ENCODE measurements at places on chromosomes 16 and 17.

DNA sequence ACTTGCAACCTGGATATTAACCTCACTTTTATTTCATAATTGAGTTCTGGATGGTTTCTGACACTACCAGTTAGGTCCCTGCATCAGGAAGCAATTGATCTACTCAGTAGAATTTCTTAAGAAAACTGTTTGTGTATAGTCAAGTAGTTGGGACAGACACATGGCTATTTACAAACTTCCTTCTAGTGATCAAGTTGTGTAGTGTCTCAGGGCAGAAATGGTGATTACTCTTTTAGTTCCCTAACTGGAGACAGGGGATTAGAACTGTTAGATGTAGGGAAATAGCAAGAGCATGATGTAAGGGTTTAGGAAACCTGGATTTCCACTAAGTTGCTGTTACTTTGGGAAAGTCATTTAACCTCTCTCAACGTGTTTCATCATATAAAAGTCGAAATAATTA is 30.4 kb downstream of the TMEM100 start:
- DNase-seq = no peak

- no peak for DNase-seq
These were observed 39.3 kb upstream of the GNG13 start for GRCh38 chr16:839643-840408.

- DNase-seq = no peak
These were observed 64.9 kb downstream of the IRF8 start for GRCh38 chr16:85963753-85964285.

DNA sequence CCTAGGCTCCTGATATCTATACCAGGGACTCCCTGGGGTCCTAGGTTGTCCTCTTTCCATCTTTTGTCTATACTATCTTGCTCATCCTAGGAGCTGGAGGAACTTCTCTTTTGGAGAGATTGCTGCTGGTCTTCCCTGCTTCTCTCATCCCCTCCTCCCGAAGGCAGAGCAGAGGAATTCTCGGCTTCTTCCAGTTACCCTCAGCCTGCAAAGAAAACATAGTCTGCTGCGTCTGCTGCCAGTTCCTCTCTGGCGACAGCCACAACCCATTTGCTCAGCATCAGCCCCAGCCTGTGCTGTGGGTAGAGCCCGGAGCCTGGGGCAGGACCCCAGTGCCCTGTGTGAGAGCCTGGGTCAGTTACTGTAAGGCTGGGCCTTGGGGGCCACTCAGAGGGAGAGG is 21.5 kb upstream of the DYNLL2 start:
- DNase-seq = no peak

DNA sequence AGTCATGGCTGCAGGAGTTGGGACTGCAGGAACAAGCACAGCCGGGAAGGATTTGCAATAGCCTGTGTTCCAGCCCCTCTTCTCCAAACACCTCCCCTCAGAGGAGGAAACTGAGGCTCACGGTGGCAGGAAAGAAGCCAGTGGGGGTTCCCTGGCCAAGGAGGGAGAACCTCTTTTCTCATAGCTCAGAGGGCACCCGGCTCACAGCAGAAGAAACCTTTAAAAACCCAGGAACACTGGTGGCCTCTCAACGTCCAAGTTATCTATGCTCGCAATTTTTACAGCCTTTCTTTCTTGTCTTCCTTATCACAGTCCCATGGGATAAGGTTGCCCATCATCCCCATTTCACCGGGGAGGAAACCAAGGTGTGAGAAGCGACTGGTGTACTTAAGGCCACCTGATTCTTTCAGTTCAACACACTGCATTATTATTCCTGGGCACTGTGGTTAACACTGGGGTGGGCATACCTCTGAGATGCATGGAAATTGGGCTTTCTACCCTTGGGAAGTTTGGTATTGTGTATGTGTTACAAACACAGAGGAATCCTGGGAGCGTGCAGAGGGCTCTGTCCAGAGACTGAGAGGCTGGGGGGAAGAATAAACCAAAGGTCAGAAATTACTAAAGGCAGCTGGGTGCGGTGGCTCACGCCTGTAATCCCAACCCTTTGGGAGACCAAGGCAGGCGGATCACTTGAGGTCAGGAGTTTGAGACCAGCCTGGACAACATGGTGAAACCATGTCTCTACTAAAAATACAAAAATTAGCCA is 791 bp upstream of the ZNF629 start:
- DNase-seq = no peak

GRCh38 chr17:38448208-38448771 is 20.0 kb downstream of the ARHGAP23 start:
- no peak for DNase-seq

- no peak for DNase-seq
These were observed 25.8 kb downstream of the UBN1 start for GRCh38 chr16:4873091-4873490.

DNA sequence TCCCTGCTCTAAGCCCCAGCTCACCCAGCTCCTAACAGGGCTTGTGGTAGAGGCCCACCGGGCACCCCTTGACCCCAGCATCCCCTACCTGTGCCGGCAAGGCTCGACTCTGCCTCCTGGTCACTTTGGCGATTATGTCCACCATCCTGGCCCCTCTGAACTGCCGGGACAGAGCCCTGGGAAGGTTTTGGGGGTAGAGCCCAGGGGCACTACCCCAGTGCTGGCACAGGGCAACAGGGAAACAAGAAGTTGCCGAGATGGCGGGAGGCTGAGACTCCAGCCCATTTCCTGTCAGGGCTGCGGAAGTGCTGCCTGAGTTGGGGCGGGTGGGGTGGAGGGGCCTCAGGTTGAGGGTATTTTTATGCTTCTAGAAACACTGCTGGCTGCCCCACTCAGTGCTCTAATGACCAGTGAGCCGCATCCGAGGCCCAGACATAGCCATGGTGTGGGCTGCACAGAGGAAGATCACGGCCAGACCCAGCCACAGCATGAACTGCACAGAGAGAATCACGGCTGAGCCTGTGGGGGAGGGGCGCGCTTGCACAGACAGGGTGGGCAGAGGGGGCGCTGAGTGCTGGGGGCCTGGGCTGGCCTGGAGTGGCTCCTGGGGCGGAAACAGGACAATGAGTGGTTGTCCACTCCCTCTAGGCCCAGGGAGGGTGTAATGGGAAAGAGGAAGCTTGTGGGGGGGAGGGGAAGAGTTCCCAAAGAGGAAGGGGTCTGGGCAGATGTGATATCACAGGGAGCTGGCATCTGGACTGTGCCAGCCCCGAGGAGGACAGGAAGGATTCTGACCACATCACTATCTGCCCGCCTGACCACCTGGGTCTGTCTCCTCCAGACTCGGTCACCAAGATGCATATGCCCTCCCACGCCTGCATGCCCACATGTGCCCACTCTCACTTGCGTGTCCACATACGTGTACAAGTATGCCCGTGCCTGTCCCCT is 22.3 kb downstream of the ARHGAP27 start:
- no peak for DNase-seq

DNA sequence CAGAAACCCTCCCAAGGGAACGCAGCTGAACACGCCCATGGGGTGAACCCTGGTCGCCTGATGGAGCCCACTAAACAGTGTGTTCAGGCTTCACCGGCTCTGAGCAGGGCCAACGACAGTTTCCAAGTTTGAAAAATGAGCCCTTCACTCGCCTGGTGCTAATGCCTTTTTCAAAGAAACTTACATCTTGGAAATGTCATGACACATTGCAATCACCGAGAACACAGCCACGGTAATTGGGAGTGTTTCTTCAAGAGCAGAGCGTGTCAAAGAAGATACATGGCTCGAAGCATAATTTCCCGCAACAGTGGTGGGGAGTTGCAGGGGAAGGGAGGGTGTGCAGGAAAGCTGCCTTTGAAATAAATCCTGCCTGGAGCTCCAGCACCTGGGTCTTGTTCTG is 463.2 kb downstream of the TMEM114 start:
- no peak for DNase-seq

- DNase-seq = peak; percentile 55
These were observed 72.1 kb downstream of the CCDC182 start for GRCh38 chr17:57672971-57673370.

GRCh38 chr16:85334718-85335583 is 222.7 kb upstream of the CIBAR2 start:
- DNase-seq = no peak

GRCh38 chr17:21157586-21158370 is 31.0 kb downstream of the DHRS7B start:
- DNase-seq = no peak

DNA sequence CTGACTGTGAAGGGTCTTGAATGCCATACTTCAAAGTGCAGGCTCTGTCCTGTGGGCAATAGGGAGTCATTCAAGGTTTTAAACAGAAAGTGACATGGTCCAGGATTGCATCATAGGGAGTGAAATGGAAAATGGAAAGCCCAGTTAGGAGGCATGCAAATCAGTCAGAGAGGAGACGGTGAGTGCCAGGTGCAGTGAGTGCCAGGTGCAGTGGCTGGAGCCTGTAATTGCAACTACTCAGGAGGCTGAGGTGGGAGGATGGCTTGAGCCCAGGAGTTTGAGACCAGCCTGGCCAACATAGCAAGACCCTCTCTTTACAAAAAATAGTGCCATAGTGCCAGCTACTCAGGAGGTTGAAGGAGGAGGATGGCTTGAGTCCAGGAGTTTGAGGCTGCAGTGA is 35.2 kb upstream of the SIAH1 start:
- DNase-seq = no peak

GRCh38 chr17:72588961-72589360 is 468.1 kb downstream of the SOX9 start:
- no peak for DNase-seq

- DNase-seq = no peak
These were observed 36.8 kb downstream of the HS3ST3B1 start for GRCh38 chr17:14337596-14338079.

GRCh38 chr17:9702914-9703780 is 57.8 kb downstream of the USP43 start:
- DNase-seq = no peak

DNA sequence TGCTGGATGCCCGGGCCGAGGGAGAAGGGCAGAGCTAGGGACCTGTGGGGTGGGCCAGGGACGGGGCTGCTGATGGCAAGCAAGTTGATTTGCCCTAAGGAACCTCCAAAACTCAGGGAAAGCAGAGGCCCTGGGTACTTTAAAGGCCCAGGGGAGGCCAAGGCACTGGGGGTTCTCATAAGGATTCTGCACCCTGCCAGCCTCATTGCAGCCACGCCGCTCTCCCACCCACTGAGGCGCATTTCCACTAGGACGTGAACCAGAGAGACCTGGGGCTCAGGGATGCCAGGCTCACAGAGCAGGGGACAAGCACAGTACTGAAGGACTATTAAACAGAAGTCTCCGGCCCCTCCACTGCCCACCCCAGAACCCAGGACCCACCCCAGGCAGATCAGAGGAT is 39.4 kb upstream of the RBFOX3 start:
- DNase-seq = no peak

DNA sequence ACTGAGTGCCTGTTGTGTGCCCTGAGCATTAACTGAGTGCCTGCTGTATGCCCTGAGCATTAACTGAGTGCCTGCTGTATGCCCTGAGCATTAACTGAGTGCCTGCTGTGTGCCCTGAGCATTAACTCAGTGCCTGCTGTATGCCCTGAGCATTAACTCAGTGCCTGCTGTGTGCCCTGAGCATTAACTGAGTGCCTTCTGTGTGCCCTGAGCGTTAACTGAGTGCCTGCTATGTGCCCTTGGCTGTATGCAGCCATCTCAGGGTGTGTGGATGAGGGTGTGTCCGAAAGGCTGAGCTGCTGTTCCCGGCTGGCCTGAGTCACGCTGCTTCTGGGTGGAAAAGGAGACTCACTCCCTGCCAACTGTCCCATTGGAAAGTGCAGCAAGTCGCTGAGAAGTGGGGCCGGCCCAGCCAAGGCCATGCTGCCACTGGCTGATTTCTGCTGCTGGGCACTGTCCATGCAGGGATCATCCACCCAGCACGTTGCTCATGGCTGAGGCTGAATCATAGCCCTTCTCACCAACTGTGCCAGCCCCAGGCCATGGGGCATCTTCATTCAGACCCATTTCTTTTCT is 113.8 kb downstream of the OR1D5 start:
- no peak for DNase-seq

DNA sequence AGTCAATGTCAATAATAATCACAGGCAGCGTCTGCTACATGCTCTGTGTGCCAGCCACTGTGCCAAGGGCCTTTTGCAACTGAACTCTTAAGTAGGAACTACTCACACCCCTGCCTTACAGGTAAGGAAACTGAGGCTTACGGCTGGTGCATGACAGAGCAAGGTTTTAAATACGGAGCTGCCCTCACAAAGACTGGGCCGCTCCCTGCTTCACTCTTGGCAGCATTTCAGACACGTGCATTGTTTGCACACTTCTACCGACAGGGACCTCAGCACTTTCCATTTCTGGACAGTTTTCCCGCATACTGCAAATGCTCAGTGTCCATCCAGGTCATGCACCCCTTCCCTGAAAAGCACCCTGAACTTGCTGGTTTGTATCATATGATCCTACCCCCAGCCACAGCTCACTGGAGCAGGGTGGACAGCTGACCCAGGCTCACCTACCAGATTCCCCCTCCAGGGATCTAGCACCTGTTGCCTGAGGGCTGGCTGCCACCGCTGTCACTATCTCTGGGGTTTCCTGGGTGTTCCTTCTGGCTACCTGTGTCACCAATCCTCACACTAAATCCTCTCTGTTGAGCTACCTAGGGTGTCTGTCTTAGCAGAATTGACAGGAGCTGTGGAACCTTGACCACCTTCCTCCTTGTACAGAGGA is 142.9 kb downstream of the C16orf78 start:
- no peak for DNase-seq

DNA sequence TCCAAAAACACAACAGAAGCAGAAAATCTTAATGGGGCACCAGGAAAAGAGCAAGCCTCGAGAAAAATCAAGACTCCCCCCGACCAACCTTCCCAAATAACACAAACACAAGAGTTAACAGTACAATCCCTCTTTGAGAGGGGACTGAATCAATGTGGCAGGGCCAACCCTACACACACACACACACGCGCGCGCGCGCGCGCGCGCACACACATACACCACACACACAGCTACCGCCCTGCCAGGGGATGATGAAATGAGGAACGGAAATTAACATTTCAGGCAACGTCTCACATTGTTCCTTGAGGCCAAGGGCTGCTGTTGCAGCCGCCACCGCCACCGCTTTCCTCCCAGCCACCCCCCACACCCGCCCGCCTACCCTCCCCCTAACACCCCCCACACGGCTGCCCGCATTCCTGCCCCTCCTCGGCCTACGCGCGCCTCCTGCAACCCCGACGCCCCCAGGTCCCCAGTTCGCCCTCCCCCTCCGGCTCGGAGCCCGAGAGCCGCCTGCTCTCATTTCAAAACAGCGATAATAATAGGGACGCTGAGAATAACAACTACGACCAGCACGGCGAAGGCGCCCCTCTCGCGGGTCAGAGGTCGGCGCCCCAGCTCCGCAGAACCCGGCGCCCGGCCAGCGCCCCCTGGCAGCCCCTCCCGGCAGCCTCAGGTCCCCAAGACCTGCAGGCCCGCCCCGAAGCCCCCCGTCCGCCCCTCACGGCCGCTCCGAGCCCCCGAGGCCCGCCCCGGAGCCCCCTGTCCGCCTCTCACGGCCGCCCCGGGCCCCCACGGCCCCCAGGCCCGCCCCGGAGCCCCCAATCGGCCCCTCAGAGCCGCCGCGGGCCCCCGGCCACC is 1.1 kb downstream of the ANKRD11 start:
- no peak for DNase-seq

- no peak for DNase-seq
These were observed 71.6 kb downstream of the GPR139 start for GRCh38 chr16:20001856-20002707.
